Heart right ventricle (tissue), 16 donors: ENCODE measurements at places on chromosomes 7 and 10.

DNA sequence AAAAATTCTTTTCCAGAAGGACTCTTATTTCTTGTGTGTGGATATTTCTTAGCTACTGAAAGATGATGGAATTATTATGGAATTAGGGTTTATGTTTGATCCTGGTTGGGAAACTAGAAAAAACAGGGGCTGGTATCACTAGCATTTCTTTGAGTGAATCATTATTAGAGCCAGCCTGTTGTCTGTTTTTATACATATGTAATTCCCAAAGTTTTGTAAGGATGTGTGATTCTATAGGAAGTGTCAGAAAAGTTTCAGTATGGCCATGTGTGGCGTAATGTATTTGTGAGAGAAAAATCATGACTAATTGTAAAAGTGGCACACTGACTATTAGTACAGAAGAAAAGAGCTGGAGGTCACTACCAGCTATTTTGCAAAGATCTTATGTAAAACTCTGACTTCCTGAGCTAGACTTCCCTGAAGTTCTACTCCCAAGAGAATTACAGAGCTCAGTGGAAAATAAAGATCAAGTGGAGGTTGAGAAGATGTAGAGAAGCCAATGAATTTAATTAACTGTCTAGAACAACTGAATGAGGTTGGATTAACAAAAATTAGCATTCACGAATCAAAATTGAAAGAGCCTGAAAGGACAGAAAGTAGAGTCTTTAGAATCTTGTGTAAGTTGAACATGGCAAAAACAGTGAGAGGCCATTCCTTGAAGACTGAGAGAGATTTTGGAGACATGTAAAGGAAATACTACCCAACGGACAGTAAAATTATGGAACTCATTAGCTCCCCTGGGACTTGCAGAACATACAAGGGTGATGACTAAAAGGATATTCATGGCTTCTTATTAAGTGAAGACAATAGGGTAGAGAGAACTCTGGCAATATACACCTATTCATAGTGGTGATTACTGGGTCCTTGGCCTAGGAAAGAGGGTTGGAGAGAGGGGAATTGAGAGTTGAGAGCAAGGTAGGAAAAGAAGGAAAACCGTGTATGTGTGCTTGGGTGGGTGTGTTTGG is 12.5 kb downstream of the ZNF365 start:
- DNase-seq: no peak

- no peak for DNase-seq
Observed at GRCh38 chr10:11013836-11014235, 3.8 kb upstream of the CELF2 start.

DNA sequence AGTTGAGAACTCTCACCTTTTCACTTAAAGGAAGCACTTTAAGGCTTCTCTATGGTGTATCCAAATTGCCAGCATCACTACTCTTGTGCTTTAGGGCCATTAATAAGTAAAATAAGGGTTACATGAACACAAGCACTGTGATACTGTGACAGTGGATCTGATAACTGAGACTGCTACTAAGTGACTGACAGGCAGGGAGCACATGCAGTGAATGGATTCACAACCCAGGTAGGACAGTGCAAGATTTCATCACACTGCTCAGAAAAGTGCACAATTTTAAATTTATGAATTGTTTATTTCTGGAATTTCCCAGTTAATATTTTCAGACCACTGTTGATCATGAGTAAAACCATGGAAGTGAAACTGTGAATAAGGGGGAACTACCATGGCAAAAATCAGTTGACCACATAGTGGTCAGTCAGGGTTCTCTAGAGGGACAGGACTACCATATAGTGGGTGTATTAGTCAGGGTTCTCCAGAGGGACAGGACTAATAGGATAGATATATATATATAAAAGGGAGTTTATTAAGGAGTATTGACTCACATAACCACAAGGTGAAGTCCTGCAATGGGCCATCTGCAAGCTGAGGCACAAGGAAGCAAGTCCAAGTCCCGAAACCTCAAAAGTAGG is 20.9 kb upstream of the CYP51A1 start:
- no peak for DNase-seq

- no peak for DNase-seq
Observed at GRCh38 chr10:76286536-76286935, 855.1 kb downstream of the LRMDA start.

- no peak for DNase-seq
Observed at GRCh38 chr7:41700044-41700471, 2.8 kb downstream of the INHBA start.

DNA sequence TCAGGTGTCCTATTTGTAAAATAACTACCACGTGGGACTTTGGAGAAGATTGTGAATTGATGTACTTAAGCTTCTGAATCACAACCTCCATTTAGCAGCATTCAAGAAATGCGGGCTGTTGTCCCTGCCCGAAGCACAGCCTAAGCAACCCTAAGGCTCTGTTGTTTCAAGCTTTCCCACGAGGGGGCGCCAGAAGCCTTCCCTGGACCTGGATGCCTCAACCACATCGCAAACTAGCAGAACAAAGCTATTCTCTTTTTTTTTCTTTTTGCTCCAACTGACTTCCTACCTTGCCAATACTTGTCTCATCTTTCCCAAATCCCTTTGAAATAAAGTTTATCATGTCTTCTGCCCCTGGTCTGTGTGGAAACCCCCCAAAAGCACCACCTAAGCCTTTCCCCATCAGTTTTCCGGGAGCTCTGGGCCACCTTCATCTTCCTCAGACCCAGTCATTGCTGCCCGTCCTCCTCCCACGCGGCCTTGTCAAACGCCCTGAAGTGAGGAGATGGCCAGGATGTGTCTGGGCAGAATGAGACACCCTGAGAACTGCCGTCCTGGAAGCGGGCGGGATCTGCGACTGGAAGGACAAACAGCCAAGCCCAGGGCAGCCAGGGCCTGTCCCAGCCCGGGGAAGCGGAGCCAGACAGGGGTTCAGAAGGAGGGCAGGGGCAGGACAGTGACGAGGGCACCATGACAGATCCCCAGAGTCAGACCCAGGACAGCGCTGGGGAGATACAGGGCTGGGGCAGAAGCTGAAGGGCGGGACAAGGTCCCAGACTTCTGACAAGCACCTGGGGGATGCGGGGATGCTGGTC is 112.7 kb downstream of the SLIT1 start:
- DNase-seq: peak; percentile 76

GRCh38 chr7:45225948-45226335 is 68.4 kb downstream of the RAMP3 start:
- DNase-seq: no peak
